ENCODE measurements at places on chromosomes 4 and X.

DNA sequence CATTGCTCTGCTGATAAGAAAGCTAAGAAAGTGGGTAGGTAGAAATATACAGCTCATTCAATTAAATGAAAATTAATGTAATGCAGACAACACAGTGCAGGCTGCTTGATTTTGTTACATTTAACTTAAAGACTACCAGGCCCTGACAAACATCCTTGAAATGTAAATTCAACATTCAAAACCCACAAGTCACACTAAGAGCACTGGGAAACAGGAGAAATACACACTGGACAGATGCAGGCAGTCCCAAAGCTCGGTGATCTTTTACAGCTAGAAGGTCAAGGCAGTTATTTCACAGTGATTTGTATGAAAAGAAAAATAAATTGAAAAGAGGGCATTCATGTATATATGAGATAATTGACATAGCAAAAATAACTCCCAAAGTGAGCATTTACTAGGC, 94.3 kb upstream of the PLAC1 start:
- no peak for DNase-seq

DNA sequence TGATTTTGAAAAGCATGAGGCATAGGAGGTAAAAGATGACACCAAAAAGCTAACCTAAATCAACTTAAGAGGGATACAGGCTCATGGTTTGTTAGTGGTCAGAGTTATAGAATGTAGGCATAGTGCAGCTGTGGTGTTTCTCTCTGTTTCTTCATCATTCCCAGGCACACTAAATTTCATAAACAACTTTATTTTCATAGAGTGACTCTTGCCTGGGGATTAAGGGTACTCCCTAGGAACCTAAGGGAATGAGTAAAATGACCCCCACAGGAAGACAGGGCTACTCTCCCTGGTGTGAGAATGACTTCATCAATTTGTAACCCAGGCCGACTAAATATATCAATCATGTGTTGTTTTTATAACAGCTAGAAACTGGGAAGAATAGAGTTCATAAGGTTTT, 11.1 kb downstream of the FABP2 start:
- DNase-seq: no peak

DNA sequence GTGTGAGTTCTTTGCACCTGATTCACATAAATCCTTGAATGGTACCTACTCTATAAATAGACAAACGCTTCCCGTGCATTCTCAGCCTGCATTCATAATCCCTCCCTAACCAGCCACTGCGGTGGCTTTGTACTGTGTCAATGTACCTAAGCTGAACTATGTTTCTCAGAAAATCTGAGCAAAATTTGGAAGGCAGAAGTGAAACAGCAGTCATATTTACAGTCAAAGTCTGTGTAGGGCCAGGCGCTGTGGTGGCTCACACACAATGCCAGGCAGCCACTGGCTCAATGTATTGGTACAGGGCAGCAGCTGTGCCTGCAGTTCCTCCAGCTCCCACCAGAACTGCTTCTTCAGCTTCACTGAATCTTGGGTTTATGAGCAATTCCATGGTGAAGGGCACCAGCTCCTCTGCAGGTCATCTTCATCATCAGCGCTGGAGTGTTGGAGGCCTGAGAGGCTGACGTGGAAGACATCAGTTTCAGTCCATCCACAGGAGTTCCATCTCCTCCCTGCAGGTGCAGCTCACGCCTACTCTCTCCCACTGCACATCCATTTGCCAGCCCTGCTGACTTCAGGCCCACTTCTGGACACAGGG, 32.3 kb upstream of the IRF2 start:
- peak; percentile 3 for DNase-seq

DNA sequence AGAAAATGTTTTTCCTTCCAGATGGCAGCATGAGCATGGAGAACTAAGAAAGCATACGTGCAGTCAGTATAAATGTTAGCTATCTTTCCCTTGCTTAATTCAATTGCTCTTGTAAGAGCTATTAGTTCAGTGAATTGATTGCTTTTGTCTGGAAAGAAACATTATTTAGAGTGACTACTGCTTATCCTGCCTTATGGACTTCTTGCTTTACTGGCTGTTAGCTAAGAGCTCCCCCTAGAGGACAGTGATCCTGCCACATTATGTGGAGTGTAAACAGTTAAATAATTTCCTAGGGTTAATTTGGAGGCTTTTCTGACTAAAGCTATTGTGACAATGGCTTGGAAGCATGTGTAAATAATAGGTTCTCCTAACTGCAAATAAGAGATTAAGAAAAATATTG, 1402.4 kb downstream of the FAM133A start:
- peak; percentile 16 for DNase-seq

DNA sequence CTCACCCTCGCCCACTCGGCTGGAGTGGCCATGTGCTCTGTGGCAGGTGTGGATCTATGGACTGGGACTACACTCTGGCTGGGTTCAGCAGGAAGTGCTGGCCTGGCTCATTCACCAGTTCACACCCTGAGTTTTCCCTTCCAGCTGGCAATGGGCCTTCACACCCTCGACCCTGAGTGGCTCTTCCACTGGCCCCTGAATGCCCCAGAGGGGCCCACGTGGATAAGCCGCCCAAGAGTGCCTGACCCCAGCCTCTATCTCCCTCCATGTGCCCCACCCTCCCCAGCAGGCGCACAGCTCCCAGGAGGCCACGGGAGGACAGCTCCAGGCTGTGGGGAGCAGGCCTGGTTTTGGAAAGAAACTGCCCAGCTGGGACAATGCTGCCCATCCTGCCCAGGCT, 234.1 kb downstream of the AFAP1 start:
- DNase-seq: no peak

DNA sequence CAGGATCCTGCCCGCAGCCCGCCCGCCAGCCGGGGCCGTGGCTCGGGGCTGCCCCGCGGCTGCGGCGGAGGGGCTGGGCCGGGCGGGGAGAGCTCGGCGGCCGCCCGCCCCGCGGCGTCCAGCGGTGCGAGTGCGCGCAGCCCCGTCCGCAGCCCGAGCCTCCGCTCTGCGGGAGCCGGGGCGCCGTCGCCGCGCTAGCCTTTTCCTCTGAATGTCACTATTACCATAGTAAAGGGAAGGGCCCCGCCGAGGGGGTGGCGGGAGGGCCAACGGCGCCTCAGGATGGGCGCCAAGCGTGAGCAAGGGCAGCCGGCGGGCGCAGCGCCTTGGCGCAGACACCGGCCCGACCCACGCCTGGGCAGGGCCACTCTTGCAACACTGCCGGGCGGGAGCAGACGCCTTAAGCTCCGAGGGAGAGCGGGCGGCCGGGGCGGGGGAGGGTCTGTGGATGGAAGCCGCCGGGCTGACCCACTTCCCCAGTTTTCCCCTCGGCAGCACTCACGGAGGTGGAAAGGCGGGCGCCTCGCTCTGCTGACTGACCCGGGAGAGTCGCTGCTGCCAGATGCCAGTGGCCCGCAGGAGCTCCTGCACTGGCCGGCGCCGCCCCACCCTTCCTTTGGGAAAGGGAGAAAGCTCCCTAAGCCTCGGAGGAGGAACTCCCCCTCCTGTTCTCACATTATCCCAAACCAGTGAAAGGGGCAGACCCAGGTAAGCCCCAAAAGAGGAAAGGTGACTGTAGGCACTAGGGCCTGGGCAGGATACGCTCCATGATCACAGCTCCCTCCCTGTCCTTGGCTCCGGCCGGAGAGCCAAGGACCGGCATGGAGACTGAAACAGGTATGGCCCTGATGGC, 329.4 kb downstream of the HNRNPD start:
- DNase-seq: no peak

DNA sequence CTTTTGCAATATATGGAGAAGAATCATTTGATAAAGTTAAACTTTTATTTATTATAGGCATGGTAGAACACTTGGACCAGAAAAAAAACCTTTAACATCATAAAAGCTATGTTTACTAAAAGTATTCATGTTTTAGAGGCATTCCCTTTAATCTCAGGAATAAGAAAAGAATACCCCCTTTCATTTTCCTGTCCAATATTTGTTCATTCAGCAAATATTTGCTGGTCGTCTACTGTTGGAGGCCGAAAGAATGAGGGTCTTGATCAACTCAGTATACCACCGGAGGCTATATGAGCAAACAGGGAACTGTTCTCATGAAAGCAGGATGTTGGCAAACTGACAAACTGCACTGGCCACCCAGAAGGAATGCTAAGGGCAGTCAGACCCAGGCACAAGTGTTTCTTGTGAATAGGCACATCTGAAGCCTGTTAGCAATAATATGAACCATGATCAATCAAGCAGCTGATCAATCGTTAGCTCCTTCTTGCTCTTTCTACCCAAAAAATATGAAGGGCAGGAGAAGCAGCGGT, 480.8 kb upstream of the FAT1 start:
- no peak for DNase-seq

GRCh38 chr4:94226763-94227162, 19.1 kb downstream of the SMARCAD1 start:
- DNase-seq: no peak

DNA sequence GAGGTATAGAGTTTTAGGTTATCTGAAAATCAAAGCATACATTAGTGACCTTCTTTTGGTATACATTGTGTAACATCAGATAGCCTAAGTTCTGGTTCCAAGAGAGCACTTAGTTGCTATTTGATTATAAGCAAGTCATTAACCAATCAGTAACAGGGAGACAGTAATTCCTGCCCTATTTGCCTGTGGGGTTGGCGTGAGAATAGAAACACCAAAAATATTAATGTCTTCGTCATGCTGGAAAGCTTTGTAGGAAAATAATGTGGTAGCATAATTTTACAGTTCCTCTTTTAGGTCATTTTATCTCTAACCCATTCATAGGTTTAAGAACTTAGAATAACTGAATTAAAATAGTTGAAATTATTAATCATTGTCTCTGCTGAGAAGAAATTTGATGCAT, 37.8 kb downstream of the NPNT start:
- DNase-seq: no peak

DNA sequence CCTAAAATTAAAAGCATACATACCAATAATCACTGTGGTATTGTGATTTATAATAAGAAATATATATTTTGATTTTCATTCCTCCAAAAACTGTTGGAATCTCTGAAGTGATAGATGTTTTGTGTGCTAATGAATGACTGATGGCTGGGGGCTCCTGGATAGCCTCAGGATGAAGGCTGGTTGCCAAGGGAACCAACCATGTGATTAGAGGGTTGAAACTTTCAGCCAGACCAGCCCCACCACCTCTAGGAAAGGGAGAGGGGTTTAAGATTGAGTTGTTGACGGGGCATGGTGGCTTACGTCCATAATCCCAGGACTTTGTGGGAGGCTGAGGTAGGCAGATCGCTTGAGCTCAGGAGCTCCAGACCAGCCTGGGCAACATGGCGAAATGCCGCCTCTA, 34.0 kb downstream of the HS6ST2 start:
- DNase-seq: no peak

DNA sequence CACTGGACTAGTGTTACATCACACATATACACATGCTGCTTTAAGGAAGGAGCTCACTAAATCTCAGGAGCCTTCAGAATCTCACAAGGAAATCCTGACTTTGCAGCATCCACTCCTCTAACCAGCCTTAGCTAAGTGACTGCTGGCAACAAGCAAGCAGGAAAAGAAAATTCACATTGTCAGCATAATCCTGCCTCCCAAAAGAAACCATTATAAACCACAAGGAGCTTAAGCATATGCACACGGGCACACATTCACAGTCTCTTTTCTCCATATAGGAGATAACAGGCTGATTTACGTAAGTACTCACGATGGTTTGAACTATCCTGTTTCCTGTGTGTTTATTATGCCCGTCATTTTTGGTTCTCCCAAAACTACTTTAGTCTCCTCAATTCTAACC, 136.3 kb downstream of the TMEM144 start:
- no peak for DNase-seq

- no peak for DNase-seq
These were observed 25.1 kb downstream of the TAB3 start for GRCh38 chrX:30863974-30864373.

- no peak for DNase-seq
These were observed 322.5 kb upstream of the GATB start for GRCh38 chr4:152083338-152083737.

Measured in AML-193 (cell line).